NCI-H1417 (cell line): ENCODE measurements at places on chromosomes 13 and 19.

GRCh38 chr13:51614350-51614786 is 30.1 kb downstream of the WDFY2 start:
- DNase-seq: no peak

DNA sequence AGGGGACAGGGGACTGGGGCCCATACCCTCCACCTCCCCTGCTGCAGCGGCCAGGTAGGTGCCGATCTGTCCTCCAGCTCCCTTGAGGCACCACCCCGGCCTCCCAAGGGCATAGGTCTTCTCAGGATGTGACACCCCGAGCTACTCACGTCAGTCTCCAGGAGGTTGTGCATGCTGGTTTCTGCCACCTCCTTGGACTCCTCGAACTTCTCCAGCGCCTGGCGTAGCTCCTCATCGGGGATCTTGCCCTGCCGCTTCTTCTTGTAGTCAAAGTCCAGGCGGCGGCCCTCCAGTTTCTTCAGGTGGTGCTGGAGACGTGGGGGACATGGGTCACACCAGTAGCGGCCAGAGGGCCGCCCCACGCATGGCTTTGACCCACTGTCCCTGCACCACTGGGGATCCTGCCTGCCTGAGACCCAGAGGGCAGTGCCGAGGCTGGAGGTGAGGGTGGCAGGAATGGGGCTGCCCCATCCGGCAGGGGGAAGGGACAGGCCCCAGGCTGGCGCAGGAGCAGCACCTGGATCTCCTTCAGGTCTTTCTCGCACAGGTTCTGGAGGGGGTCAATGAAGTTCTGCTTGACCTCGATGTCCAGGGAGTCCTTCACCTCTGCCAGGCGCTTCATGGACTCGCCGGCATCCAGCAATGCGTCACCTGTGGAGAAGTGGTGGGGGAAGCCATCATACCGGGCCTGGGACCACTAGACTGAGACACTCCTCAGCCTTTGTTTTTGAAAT is 20.4 kb downstream of the MPND start:
- no peak for DNase-seq

DNA sequence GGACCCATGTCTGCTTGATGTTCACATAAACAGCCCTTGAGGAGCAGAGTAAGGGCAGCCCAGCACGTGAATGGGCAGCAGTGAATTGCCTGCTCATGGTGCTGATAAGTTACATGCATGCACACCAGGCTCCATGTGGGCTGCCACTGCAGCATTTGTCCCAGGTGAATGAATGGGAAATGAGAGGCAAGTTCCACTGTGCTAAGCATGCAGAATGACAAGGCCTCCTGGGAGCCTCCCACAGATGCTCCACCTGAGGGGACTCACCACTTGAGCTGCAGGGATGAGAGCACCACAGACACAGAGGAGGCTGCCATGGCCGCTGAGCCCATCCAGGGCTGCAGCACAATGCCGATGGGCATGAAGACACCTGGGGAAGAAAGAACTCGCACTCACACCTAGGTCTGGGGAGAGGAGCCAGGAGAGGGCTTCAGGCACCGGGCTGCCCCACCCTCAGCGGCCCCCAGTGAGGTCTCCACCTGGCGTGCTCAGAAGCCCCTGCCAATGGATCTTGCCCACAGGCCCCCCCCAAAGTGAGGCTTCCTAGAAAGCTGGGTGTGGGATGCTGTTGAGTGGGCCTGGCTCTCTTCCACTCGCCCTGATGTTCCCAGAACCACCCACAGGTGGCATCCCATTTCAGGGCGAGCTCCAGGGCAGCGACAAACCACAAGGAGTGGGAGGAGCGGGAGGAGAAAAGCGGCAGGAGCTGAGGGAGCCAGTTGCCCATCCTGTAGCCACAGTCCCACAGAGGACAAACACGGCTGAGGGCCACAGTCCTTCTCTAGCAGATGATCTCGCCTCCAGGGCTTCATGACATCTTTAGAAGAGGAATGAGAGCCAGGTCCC is 73.8 kb downstream of the CCDC70 start:
- peak; percentile 14 for DNase-seq

- DNase-seq: no peak
These were observed 18.1 kb downstream of the NALCN start for GRCh38 chr13:101398191-101398590.

GRCh38 chr19:56111601-56112312 is 9.3 kb downstream of the ZNF787 start:
- DNase-seq: no peak

DNA sequence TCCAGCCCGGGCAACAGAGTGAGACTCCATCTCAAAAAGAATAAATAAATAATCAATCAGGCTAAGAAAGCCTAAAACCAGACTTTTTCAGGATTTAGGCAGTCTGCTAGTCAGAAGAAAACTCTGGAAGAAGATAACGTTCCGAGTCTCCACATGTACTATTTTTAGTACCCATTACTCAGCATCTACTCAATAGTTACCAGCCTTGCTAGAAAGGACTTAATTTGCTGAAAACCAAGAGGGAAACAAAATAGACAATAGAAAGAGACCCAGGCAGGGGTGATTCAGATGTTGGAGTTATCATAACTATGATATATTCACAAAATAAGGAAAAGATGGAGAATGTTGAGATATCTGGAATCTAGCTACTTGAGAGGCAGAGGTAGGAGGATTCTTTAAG is 3.6 kb upstream of the LIN7B start:
- no peak for DNase-seq

GRCh38 chr19:6091771-6092291 is 18.5 kb downstream of the RFX2 start:
- no peak for DNase-seq

DNA sequence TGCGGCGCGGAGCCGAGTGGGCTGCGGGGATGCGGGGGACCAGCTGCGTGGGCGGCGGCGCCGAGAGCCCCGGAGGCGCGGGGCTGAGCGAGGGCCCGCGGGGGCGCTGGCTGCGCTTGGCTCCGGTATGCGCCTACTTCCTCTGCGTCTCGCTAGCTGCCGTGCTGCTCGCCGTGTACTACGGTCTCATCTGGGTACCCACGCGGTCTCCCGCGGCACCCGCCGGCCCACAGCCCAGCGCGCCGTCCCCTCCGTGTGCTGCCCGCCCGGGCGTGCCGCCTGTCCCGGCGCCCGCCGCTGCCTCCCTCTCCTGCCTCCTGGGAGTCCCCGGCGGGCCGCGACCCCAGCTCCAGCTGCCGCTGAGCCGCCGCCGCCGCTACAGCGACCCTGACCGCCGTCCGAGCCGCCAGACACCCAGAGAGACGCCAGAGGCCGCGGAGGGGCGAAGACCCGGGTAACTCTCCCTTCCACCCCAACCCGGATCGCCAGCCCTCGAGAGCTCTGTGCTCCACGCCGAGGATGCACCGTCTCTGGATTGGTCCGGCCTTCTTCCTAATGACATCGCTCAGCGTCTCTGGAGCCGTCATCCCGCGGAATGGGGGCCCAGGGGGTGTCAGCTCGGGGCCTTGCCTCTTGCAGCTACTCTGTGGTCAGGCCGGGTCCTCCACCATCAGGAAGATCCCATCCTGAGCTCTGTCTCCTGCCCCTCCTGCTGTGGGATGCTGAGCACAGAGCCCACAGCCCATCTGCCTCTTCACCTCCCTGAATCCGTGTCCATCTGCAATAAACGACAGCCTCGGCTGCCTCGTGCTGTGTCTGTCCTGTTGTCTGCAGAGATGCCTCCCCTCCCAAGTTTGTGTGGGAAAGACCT is 441 bp downstream of the INAFM1 start:
- peak; percentile 30 for DNase-seq

- DNase-seq: no peak
These were observed 21.3 kb upstream of the SLC7A9 start for GRCh38 chr19:32890841-32891240.

DNA sequence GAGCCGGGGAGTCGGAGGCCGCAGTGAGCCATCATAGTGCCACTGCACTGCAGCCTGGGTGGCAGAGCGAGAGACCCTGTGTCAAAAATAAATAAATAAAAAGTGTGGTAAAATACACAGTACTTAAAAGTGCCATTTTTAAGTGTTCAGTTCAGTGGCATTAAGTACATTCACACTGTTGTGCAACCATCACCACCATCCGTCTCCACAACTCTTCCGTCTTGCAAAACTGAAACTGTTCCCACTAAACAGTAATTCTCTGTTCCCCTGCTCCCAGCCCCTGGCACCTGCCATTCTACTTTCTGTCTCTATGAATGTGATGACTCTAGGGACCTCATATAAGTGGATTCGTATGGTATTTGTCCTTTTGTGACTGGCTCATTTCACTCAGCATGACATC is 13.3 kb downstream of the SLC25A42 start:
- peak; percentile 67 for DNase-seq

GRCh38 chr13:100724568-100724967 is 50.0 kb upstream of the TMTC4 start:
- no peak for DNase-seq

DNA sequence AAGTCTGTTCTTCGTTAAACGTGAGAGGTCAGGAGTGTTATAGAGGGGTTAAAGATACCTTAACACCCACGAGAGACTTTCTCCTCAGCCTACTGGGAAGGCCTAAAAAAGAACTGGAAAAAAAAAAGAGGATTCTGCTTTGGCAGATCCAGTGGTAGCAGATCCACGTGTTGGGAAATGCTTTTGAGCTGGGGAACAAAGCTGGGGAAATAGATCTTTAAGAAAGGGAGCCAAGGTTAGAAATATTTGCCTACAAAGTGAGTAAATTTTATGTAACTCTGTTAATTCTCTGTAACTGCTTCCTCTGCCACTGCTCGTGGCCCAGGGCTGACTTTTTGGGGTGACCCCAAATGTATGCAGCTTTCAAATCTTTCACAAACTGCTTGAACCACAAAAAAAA is 11.7 kb downstream of the RFX2 start:
- DNase-seq: no peak

DNA sequence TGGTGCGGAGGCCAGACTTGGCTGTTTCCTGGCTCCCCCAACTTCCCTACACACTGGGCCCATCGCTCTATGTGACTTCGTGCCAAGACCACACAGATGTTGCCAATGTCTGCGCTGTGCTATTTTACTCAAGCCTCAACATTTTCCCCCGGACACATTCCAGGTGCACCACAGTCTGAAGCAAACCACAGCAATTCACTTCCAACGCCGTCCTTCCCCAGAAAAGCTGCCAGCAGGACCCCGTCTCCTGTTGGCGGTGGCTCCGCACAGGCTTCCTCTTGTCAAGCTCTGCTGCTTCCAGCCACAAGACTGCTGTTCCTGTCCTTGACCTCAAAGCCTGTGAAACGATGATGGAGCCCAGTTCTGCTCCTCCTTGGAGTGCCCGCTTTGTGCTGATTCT is 100.7 kb downstream of the CRYL1 start:
- no peak for DNase-seq

DNA sequence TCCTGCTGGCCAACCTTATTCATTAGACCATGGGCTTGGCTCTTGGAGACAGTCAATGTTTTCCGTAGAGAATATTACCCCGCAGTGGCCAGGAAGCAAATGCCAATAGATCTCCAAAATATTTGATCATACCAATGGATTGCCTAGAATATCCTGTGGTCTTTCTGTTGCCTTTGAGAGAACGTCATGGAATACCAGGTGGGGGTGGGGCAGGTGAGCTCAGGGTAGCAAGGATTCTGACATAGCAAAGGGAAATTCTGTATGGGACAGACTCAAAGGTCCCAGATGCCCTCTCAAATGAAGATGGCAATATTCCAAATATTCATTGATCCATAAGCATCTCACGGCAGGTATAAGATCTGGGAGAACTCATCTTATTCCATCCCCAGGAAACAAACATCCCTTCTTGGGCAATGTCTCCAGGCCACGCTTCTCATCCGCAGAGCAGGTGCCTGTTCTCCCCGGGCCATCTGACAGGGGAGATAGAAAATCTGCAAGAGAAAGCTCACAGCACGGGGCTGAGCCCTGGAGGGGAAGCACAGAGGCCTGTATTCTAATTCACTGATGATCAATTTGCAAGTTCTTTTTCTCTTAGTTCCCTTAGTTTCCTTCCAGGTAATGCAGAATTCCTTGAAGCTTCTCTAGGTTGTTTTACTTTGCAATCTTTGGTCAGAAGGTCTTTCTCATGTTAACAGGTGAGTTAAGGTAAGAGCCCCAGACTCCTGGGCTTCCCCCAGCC is 69.6 kb upstream of the TSHZ3 start:
- no peak for DNase-seq

- no peak for DNase-seq
These were observed 53.3 kb downstream of the STK24 start for GRCh38 chr13:98523455-98524102.

DNA sequence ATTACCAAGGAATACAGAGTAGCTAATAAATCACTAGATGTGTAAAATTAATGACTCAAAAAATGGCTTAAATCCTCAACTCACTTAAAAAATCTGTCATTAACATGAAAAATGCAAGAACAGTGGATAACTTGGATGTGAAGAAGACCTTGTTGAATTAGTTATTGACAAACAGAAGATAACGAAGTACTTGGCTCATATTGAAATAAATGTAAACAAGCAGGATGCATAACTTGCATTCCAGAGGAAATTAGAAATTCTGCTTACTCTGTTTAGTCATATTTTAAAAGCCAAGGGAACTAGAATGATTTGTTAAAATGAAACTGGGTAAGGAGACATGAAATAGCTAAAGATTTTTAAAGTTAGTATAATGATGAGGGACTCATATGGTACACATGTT is 1812.2 kb downstream of the PCDH9 start:
- DNase-seq: no peak

DNA sequence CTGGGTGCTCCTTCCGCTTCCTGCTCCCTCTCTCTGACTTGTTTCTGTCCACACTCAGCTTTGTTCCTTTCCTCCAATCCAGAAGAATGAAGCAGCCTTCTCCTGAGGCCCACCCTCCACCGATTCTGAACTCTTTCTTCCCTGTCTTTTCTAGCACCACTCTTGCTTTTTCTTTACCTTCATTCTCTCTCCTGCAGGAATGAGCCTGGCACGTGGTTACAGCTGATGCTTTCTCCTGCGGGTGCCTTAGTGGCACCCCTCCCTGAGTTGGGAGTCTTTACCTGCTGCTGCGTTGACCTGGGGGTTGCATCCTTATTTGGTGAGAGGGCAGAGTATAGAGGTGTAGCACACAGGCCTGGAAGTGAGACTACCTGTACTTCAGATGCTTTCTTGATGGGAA is 6.2 kb downstream of the UBAC2 start:
- DNase-seq: no peak

DNA sequence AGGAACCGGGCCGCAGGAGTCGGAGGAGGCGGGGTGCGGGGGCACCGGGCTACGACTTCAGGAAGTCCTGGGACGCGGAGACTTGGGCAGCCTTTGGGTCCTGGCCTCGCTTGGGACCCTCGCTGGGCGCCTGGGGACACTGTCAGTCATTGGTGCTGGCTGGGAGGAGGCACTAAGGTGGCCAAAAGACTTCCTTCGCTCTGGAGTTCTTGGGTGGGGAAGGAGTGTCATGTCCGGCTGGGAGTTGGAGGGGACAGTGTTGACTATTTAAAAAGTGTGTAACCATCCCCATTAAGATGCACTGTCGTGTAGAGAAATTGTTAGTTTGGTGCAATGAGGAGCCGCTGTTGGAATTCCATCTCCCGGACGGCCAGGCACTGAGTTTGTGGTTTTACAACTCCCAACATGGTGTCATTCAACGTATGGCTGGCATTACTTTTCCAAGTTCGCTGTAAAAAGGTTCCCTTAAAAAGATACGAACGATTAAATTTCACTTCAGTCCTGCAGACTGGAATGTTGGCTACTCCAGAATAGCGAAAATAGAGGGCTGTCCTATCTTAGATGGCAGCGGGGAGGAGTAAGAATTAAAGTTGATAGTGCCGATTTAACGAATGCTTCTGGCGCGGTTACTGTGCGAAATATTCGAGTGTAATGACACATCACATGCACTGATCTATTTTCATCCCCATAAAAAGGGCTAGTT is 776 bp downstream of the DNAJC3 start:
- no peak for DNase-seq
